ENCODE measurements at places on chromosomes 12 and 14. TPM values are rescaled to one million over a fixed set of nuclear protein-coding genes. Genes with fewer than 3 reads are reported as not detected.

Gene PPP1R3E
- total RNA-seq: 6.1 TPM

Gene CEP128
- total RNA-seq: 14.0 TPM

DNA sequence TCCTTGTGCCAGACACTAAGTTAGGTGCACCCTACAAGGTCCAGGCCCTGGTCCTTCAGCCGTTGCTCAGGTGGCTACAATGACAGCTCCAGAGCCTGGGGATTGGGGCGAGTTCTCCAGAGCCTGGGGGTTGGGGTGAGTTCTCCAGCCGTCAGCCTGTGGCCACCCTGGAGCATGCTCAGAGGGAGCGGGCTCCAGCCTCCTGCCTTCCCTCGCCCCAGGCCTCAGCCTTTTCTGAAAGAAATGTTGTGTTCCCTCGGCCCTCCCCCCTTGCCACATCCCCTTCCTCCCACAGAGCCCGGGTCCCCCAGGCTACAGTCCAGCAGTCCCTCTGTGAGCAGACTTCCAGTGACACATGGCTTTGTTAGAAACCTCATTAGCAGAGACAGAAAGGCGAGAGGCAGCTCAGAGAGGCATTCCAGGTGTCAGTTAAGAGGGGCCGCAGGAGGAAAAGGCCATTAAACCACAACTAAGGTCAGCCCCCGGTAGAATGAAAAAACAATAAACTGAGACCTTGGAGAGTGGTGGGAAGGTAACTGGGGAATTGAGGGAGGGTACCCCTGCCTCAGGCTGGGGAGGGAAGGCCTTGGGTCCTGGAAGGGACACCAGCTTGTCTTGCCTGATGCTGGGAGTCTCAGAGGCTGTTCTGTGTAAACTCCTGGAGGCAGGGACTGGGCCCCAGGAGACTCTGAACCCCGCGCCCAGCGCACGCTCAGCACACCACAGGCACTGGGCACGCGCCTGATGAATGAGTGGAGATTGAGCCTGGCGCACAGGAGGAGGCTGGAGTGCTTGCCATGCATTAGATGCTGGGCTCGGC is 23.1 kb upstream of the COL2A1 start:
- H3K4me3 ChIP-seq: no peak overlapping the region
- H3K27ac ChIP-seq: peak overlapping the region; percentile 86
- no peaks in the 10 kb centered on the region for H3K36me3 ChIP-seq

- H3K27me3 ChIP-seq: no peaks in the 10 kb centered on the region
- peak overlapping the region; percentile 67 for H3K27ac ChIP-seq
- H3K36me3 ChIP-seq: no peaks in the 10 kb centered on the region
These were observed 141.4 kb downstream of the ANO4 start for GRCh38 chr12:100935929-100936328.

Gene SLC2A13
- total RNA-seq: 14.3 TPM

GRCh38 chr12:54882079-54882478 is 27.8 kb downstream of the MUCL1 start:
- no peak overlapping the region for H3K27ac ChIP-seq
- no peaks in the 10 kb centered on the region for H3K36me3 ChIP-seq
- H3K4me3 ChIP-seq: no peak overlapping the region
- DNase-seq: no peak

Gene LRR1
- 22.1 TPM for total RNA-seq

DNA sequence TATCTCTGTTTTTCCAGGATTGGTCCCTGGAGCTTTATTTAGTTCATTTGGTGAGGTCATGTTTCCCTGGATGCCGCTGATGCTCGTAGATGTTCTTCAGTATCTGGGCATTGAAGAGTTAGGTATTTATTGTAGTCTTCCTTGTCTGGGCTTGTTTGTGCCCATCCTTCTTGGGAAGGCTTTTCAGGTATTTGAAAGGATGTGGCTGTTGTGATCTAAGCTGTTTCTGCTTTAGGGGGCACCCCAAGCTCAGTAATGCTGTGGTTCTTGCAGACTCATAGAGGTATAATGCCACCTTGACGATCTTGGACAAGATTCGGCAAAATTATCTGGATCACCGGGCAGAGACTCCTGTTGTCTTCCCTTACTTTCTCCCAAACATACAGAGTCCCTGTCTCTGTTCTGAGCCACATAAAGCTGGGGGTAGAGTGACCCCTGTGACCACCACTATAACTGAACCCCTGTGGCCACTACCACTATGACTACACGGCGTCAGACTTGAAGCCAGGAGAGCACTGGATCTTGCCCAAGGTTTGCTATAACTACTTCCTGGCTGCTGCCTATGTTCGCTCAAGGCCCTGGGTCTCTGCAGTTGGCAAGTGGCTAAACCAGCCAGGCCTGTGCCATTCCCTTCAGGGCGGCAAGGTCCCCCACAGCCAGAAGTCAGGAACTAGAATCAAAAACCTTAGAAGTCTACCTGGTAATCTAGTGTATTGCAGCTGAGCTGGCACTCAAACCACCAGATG is 40.9 kb downstream of the FGD4 start:
- no peak overlapping the region for H3K4me3 ChIP-seq
- H3K27me3 ChIP-seq: no peaks in the 10 kb centered on the region
- H3K27ac ChIP-seq: no peak overlapping the region
- peaks cover 6% of the 10 kb centered on the region for H3K4me1 ChIP-seq

Gene LMNTD1
- 37.7 TPM for total RNA-seq

Gene NRXN3
- 20.0 TPM for total RNA-seq

Gene NID2
- total RNA-seq: 2.9 TPM

DNA sequence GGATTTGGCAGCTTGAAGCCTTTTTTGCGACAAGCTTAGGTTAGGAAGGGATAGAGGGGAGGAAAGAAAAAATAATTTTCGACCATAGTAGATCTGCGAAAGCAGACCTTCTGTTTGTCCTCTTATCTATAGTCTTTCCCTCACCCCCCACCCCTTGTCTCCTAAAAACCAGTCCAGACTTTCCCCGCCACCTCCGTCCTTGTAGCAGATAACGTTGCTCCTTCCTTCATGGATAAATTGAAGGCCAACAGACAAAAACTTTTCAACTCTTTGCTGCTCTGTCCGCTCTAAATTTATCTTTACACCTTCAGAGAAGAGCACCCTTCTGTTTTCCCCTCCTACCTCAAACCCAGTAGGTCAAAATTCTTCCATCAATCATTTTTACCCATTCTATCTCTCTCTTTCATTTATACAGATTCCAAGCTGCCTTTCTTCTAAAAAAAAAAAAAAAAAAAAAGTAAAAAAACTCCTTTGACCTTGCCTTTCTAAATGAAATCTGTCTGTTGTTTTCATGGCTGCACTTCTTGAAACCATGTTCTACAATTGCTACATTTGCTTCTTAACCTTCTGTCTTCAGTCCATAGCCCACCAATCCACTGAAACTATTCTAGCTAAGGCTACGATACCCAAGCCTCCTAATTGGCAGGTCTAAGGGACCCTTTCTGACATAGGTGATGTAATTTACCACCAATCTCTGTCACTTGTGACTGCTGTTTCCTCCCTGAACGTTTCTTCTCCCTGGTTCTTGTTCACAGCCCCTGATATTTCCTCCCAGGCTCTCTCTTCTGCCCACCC is 11.1 kb upstream of the NEMF start:
- H3K27me3 ChIP-seq: peaks cover 2% of the 10 kb centered on the region
- no peaks in the 10 kb centered on the region for H3K4me1 ChIP-seq
- no peak overlapping the region for H3K27ac ChIP-seq
- peak overlapping the region; percentile 94 for H3K4me3 ChIP-seq
- DNase-seq: no peak
- no peaks in the 10 kb centered on the region for H3K36me3 ChIP-seq

GRCh38 chr14:34250959-34251358 is 211.1 kb downstream of the SPTSSA start:
- no peak for DNase-seq
- no peak overlapping the region for H3K27ac ChIP-seq
- H3K27me3 ChIP-seq: no peaks in the 10 kb centered on the region
- H3K4me3 ChIP-seq: no peak overlapping the region

Gene ATN1
- total RNA-seq: 122 TPM

Gene MGP
- total RNA-seq: not detected

Gene LRP10
- total RNA-seq: 43.6 TPM

- no peaks in the 10 kb centered on the region for H3K27me3 ChIP-seq
- DNase-seq: no peak
- no peak overlapping the region for H3K4me3 ChIP-seq
These were observed 57.0 kb downstream of the TECPR2 start for GRCh38 chr14:102419716-102420115.

GRCh38 chr12:5784462-5785130 is 160.5 kb downstream of the ANO2 start:
- no peak overlapping the region for H3K27ac ChIP-seq
- no peaks in the 10 kb centered on the region for H3K36me3 ChIP-seq
- no peak overlapping the region for H3K4me3 ChIP-seq
- peak; percentile 25 for DNase-seq

Gene SDR9C7
- total RNA-seq: not detected

Gene ALDH2
- 91.4 TPM for total RNA-seq

GRCh38 chr12:129693731-129694130 is 210.1 kb downstream of the TMEM132D start:
- H3K4me1 ChIP-seq: no peaks in the 10 kb centered on the region
- H3K4me3 ChIP-seq: no peak overlapping the region
- H3K27me3 ChIP-seq: no peaks in the 10 kb centered on the region
- H3K27ac ChIP-seq: no peak overlapping the region

DNA sequence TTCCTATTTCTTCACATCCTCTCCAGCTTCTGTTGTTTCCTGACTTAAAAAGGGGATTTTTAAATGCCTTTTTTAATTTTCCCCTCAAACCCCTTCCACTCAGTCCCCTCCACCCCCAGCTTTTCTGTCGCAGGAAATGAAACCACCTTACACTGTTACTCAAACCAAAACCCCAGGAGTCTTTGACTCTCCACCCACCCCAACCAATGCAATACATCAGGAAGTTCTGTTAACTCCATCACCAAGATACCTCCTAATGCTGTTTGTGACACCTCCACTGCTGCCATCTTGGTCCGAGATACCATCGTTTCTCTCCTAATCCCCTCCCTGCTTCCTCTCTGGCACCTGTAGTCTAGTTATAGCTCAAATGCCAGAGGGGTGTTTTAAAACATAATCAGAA is 25.4 kb upstream of the CPM start:
- H3K4me3 ChIP-seq: no peak overlapping the region
- H3K4me1 ChIP-seq: no peaks in the 10 kb centered on the region
- no peak overlapping the region for H3K27ac ChIP-seq
- no peaks in the 10 kb centered on the region for H3K27me3 ChIP-seq
- no peaks in the 10 kb centered on the region for H3K36me3 ChIP-seq

DNA sequence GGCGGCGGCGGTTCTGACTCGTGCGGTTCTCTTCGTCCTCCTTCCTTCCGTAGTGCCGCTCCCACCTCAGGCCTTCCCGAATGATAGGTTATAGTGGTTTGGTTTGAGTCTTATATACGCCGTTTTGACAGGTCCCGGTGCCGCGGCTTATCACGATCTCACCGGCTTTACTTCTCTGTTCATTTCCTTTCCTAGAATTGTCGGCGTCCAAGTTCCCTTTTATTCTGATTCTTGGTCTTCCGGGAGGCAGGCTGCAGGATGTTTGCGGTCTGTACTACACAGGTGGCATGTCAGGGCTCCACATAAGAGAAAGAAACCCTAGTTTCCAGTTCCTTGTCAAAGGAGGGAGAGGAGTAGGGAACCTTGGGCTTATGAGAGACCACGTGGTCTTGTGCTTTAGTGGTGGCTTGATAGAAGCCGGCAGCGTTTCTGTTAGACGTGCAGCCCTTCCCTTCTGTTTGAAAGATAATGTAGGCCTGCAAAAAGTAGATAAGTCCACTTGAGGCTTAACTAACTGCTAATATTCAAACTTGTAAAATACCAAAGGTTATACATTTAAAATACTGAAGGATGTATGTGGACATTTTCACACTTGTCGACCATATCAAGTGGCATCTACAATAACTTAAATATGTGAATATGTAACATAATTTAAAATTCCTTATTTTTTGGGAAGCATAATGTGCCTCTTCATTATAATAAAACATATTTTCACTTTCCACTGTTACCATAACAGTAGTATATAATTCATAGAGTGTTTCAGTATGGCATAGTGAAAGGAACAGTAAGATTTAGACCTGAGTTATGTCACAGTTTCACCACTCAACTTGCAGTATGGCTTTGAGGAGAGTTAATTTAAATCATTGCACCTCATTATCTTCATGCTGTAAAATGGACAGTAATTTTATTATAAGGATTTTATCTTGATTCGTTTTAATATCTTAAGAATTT is 804 bp downstream of the USP15 start:
- peak overlapping the region; percentile 99 for H3K4me3 ChIP-seq
- H3K27me3 ChIP-seq: no peaks in the 10 kb centered on the region
- H3K36me3 ChIP-seq: no peaks in the 10 kb centered on the region
- no peak for DNase-seq
- H3K27ac ChIP-seq: peak overlapping the region; percentile 67

GRCh38 chr14:90513161-90514014 is 116.6 kb downstream of the CALM1 start:
- H3K4me1 ChIP-seq: no peaks in the 10 kb centered on the region
- H3K27me3 ChIP-seq: no peaks in the 10 kb centered on the region
- no peaks in the 10 kb centered on the region for H3K36me3 ChIP-seq
- no peak overlapping the region for H3K4me3 ChIP-seq
- H3K27ac ChIP-seq: peak overlapping the region; percentile 82
- DNase-seq: peak; percentile 75

Gene ZBTB42
- total RNA-seq: 8.0 TPM

- DNase-seq: peak; percentile 44
- no peaks in the 10 kb centered on the region for H3K4me1 ChIP-seq
- no peak overlapping the region for H3K4me3 ChIP-seq
- H3K36me3 ChIP-seq: no peaks in the 10 kb centered on the region
- no peak overlapping the region for H3K27ac ChIP-seq
These were observed 47.9 kb upstream of the TMEM263 start for GRCh38 chr12:106907846-106908245.

Gene RACGAP1
- 96.6 TPM for total RNA-seq

DNA sequence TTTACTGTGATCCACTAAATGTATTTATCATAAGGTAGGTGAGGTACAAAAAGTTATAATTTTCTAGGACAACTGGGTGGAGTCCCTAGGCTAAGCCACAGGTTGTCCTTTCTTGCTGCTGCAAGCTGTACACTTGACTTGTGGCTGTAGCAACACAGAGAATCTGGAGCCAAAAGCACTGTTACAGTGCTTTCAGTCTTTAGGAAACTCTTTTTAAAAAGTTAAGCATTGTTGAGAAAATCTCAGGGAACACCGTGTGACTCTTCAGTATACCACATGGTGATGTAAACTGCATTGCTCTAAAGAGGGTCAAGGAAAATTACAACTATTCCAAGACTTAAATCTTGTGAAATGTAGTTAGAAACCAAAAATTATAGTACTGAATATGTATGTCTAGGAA is 11.4 kb downstream of the SLC15A5 start:
- no peak overlapping the region for H3K4me3 ChIP-seq
- no peaks in the 10 kb centered on the region for H3K36me3 ChIP-seq
- no peaks in the 10 kb centered on the region for H3K27me3 ChIP-seq
- no peaks in the 10 kb centered on the region for H3K4me1 ChIP-seq
- H3K27ac ChIP-seq: no peak overlapping the region

GRCh38 chr12:110431957-110432587 is 18.1 kb downstream of the ARPC3 start:
- no peaks in the 10 kb centered on the region for H3K27me3 ChIP-seq
- H3K36me3 ChIP-seq: peaks cover 26% of the 10 kb centered on the region
- peak overlapping the region; percentile 73 for H3K4me3 ChIP-seq

Gene CCDC175
- total RNA-seq: not detected

Gene KCNH3
- 1.9 TPM for total RNA-seq

Gene REM2
- total RNA-seq: 1.2 TPM

GRCh38 chr14:64080452-64080851 is 213.7 kb downstream of the ESR2 start:
- H3K27me3 ChIP-seq: no peaks in the 10 kb centered on the region
- H3K4me3 ChIP-seq: no peak overlapping the region
- H3K36me3 ChIP-seq: peaks cover 17% of the 10 kb centered on the region
- no peak for DNase-seq
- no peaks in the 10 kb centered on the region for H3K4me1 ChIP-seq

All from endodermal cell (in vitro differentiated cells).